ENCODE measurements at places on chromosomes 6 and 20. TPM values are rescaled to one million over a fixed set of nuclear protein-coding genes. Genes with fewer than 3 reads are reported as not detected.
A peak's percentile ranks its signal among the peaks of the same experiment; 100 is the strongest.

GRCh38 chr6:166004471-166004870 is 163.2 kb downstream of the TBXT start:
- no peak for DNase-seq

- DNase-seq = no peak
Measured at GRCh38 chr6:132934496-132934895, 120.1 kb downstream of the RPS12 start.

- DNase-seq = peak; percentile 53
Measured at GRCh38 chr6:166488076-166488685, 98.3 kb downstream of the RAMACL start.

GRCh38 chr6:169158174-169158573 is 95.5 kb downstream of the THBS2 start:
- DNase-seq = peak; percentile 94

- DNase-seq = no peak
Measured at GRCh38 chr20:31821427-31821826, 2.3 kb downstream of the MYLK2 start.

- DNase-seq = no peak
Measured at GRCh38 chr6:127404133-127404532, 55.1 kb downstream of the KIAA0408 start.

DNA sequence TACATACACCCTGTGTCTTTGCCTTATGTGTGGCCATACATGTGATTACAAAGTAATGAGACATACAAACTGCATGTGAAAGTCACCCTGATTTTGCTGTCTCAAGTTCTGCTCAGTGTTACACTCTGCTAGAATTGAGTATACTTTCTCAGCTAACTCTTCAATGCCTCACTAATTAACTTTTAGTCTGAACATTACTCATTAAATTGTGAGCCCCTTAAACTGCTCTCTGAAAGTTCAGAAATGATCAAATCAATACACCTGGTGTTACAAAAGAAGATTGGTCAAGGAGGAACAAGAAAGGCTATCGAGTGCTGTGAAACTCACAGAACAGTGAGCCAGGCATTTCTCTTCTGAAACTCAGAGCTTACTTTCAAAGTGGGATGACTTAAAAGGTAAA is 71.3 kb downstream of the MKKS start:
- DNase-seq = no peak

- no peak for DNase-seq
Measured at GRCh38 chr6:104630955-104631354, 228.8 kb downstream of the HACE1 start.

GRCh38 chr6:136405420-136406029 is 115.9 kb upstream of the BCLAF1 start:
- DNase-seq = no peak

- peak; percentile 32 for DNase-seq
Measured at GRCh38 chr6:34709386-34709785, 12.8 kb upstream of the ILRUN start.

DNA sequence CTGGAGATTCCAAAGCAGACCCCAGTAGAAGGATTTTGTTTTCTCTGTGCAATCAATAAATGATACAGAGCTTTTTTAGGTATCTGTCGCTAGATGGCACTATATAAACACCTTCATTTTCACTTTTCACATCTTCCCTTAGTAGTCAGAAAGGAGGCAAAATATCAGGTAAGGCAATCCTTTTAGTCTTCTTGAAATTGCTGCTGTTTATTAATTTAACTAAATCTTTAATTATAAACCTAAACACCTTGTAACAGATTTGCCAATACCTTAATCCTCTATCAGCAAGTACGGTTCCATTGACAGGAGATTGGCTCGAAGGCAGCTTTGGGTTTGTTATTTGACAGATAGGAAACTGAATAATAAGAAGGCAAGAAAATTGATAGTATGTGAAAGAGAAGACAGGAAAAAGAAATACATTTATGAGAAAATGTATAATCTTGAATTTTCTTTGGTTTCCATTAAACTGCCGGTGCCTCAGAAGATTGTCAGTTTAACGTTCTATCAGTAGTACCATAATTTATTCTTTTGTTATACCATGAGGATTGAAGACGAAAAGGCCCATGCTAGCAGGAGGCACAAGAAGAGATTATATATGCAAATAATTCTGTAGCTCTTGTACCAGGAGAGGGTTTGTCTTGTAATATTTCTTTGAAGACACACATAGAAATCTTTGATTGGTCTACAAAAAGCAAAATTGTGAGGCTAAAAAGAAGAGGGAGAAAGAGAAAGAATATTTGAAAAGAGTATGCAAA is 23.5 kb upstream of the IBTK start:
- DNase-seq = no peak

GRCh38 chr20:63641146-63641791 is 12.0 kb downstream of the STMN3 start:
- no peak for DNase-seq

DNA sequence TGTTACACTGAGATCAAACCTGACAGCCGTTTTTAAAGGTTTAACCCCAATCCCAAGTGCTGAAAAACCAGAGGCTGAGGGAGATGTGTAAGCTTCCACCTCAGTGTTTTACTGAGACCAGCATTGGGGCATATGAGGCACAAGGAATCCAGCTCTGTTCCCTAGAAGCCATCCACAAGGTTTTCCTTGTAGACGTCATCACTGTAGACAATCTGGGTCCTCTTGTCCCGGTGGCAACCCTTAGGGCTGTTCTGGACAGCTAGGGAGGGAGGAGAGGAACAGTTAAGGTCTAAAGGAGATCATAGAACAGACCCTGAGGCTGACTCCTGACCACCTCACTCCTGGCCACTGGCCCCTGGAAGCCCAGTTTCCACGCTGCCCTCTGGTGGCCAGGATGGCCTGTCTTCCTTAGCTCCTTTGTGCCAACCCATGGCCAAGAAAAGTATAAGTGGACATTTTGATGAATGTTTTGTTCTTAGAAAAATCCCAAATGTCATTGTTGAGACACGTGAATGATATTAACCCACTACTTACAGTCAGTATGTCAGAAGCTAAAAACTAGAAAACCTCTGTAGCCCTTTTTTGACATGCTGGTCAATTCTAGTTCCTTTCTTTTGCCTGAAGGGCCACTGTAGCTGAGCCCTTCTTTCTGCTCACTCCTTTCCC is 6.4 kb downstream of the CFB start:
- DNase-seq = peak; percentile 35

GRCh38 chr20:14865169-14865568 is 527.8 kb upstream of the FLRT3 start:
- DNase-seq = no peak

GRCh38 chr6:33667776-33668175 is 43.7 kb downstream of the UQCC2 start:
- no peak for DNase-seq

DNA sequence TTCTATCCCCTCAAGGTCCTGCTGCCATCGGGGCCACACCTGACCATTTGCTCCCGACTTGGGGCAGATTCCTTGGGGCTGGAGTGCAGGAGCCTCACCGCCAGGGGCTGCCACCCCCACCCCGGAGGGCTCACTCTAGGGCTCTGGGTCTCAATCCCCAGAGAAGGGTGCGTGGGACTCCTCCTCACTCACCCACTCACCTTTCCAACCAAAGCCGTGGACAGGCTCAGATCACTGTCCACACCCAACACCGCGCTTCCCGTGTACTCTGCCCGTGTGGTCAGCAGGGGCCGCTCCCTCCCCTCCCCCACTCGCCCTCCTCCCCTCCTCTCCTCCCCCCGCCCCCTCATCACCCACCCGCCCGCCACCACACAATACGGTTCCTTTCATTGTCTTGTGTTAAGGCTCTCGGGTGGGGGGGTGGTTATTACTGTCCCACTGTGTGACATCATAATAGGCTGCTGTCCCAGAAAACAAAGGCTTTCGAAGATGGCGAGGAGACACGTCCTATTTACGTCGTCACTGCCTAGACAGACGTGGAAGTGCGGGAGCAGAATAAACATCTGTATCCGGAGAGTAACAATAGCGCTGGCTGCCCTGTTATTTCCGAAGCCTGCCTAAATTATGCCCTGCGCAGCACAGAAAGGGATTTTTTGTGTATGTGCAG is 85.8 kb downstream of the YTHDF1 start:
- no peak for DNase-seq

DNA sequence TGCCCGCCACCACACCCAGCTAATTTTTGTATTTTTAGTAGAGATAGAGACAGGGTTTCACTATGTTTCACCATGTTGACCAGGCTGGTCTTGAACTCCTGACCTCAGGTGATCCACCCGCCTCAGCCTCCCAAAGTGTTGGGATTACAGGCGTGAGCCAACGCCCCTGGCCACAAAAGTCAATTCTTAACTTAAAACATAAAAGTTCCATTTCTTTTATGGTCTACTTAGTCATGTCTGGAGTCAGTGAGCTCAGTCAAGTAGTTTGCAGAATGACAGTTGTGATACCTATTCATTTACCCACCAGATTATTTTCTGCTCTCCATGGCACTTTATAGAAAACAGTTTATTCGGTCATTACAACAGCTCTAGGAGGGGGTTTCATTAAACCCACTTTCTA is 103.1 kb upstream of the ESR1 start:
- no peak for DNase-seq

GRCh38 chr6:148203970-148204369 is 138.7 kb upstream of the SASH1 start:
- DNase-seq = no peak

- DNase-seq = no peak
Measured at GRCh38 chr6:119844387-119844786, 494.8 kb upstream of the MAN1A1 start.

DNA sequence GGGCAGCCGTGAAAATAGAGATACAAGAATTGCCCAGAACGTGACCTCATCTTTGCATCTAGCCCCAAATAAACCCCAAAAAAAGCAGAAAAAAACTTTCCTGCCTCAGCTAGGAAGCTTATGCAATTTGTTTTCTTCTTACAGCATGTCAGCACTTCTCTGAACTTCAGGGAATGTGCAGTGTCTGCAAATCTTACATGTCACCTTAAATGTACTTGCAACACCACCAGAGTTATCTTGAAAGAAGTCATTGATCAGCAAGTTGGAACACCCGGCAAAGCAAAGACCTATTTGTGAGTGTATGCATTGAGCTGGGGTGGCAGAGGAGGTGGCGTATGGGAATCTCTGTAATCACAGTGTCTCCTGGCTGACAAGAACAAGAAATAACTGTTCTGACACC is 123.4 kb downstream of the PKHD1 start:
- DNase-seq = no peak

DNA sequence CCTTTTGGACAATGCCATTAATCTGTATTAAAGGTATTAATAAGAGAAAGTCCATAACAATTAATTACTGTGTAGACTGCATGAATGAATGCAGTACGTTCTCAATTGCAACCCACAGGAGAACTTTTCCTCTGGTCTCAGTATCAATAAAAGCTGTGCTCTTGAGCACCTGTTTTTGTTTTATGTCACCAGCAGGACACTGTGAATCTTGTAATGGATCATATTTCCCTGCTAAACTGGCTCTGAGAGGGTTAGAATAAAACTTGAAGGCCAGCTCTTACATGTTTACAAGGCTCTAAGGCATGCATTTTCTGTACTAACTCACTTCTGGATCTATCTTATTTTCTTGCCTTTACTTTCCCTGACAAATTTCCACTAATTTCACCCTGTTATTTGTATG is 214.3 kb upstream of the PLN start:
- no peak for DNase-seq

GRCh38 chr20:57257701-57258453 is 8.6 kb downstream of the BMP7 start:
- no peak for DNase-seq

- DNase-seq = no peak
Measured at GRCh38 chr6:104606361-104606760, 253.4 kb downstream of the HACE1 start.

- DNase-seq = no peak
Measured at GRCh38 chr6:56363796-56364430, 116.5 kb upstream of the COL21A1 start.

- DNase-seq = no peak
Measured at GRCh38 chr6:71056656-71057055, 99.8 kb upstream of the B3GAT2 start.

- no peak for DNase-seq
Measured at GRCh38 chr20:48683467-48684175, 144.2 kb downstream of the PREX1 start.

DNA sequence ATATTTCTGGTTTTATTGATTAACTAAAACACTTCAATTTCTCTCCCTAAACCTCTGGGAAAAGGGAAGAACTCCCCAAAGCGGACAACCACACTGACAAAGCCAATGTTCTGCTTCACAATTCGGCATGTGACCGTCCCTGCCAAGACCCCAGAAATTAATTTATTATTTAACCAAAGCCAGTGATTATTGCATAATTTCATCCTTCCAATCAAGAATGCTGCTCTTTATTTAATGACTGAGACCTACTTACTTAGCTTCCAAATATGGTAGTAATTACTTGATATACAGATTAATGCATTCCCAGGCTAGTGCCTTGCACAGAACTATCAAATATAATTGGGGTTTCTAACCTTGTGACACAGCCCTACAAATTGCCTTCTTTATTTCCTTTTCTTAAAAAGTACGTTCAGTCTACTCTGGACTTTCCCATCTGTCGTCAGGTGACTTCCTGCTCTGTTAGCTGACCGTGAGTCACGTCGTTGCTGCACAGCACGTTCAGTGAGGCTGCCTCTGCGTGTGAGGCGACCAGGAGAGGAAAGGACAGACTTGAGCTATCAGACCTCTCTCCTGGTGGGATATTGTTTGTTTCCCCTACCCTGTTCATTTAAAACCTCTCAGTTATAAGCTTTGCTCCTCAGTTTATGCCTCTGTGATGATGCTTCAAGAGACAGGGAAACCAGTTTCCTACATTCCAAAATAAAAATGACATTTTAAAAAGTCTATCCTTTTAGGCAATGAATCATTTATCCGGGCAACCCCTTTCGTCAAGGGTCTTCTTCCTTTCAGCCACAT is 55.7 kb upstream of the TNFAIP3 start:
- DNase-seq = no peak

- no peak for DNase-seq
Measured at GRCh38 chr6:144909753-144910285, 624.7 kb downstream of the UTRN start.

GRCh38 chr6:15952231-15953151 is 176.4 kb upstream of the MYLIP start:
- DNase-seq = no peak

GRCh38 chr6:51865176-51865575 is 222.2 kb downstream of the PKHD1 start:
- DNase-seq = no peak

The SDCBP2 gene
- polyA plus RNA-seq = 1.8 TPM

The YTHDF1 gene
- polyA plus RNA-seq = 31.7 TPM

The PNPLA1 gene
- 0.27 TPM for polyA plus RNA-seq

The CRISP1 gene
- polyA plus RNA-seq = not detected

The MICB gene
- polyA plus RNA-seq = 0.85 TPM

The GRIK2 gene
- polyA plus RNA-seq = 3.1 TPM

The ASIP gene
- polyA plus RNA-seq = 0.68 TPM

The BPIFA1 gene
- polyA plus RNA-seq = not detected

The PRR18 gene
- 1.4 TPM for polyA plus RNA-seq

The PGC gene
- polyA plus RNA-seq = not detected

The CCDC170 gene
- 1.8 TPM for polyA plus RNA-seq

The OR12D3 gene
- not detected for polyA plus RNA-seq

The DNAH8 gene
- polyA plus RNA-seq = 0.49 TPM

The ZMYND8 gene
- 18.6 TPM for polyA plus RNA-seq

The LIN28B gene
- 0.04 TPM for polyA plus RNA-seq

The DEFB127 gene
- polyA plus RNA-seq = not detected

The PXMP4 gene
- 11.1 TPM for polyA plus RNA-seq

All from hindlimb muscle (tissue), 1 donor.